ENCODE measurements at places on chromosomes 4 and X. TPM values are rescaled to one million over a fixed set of nuclear protein-coding genes. Genes with fewer than 3 reads are reported as not detected.

Gene ARMCX1
- total RNA-seq = 10.9 TPM

Gene REELD1
- total RNA-seq = not detected

Gene DOK7
- total RNA-seq = 8.6 TPM

Gene SOWAHB
- 0.81 TPM for total RNA-seq

Data from mesangial cell (primary cell).